ENCODE measurements at places on chromosomes 3 and 15.
A peak's percentile ranks its signal among the peaks of the same experiment; 100 is the strongest.

DNA sequence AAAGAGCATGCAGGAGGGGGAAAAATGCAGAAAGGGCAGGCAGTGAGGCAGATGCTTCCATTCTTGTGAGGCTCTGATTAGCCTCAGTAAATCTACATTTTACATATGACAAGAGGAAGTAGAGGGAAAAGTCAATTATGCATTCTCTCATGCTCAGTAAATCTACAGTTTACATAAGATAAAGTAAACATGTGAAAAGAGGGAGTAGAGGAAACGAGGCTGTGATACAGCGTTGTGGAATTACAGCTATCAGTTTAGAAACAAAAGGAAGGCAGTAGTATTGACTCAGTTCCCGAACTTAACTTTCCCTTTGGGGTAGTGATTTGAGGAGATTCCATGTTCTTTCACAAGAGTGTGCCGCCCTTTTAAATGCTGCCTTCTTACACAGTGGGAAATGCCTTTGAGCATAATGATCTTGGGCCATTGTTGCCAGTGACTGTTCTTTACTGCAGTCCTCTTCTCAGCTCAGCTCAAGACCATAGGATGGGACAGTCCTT, 39.3 kb downstream of the OSTN start:
- no peak for DNase-seq

- no peak for DNase-seq
Measured at GRCh38 chr3:184040010-184040409, 8.5 kb downstream of the HTR3D start.

DNA sequence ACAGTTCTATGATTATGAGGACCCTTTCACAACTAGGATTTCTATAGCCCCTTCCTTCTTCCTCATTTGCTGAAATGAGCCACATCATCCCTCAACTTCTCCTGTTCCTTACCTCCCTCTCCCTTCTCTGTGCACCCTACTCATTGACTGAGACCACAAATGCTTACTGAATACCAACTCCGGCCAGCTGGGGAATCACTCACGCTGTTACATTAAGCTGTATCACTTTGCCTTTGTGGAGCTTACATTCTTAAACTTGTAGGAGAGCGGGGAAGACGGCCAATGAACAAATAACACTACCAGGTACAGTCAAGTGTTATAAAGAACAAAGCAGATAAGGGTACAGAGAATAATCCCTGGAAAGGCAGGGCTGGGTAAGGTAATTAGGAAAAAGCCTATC, 5.7 kb downstream of the SUCLG2 start:
- DNase-seq: no peak

DNA sequence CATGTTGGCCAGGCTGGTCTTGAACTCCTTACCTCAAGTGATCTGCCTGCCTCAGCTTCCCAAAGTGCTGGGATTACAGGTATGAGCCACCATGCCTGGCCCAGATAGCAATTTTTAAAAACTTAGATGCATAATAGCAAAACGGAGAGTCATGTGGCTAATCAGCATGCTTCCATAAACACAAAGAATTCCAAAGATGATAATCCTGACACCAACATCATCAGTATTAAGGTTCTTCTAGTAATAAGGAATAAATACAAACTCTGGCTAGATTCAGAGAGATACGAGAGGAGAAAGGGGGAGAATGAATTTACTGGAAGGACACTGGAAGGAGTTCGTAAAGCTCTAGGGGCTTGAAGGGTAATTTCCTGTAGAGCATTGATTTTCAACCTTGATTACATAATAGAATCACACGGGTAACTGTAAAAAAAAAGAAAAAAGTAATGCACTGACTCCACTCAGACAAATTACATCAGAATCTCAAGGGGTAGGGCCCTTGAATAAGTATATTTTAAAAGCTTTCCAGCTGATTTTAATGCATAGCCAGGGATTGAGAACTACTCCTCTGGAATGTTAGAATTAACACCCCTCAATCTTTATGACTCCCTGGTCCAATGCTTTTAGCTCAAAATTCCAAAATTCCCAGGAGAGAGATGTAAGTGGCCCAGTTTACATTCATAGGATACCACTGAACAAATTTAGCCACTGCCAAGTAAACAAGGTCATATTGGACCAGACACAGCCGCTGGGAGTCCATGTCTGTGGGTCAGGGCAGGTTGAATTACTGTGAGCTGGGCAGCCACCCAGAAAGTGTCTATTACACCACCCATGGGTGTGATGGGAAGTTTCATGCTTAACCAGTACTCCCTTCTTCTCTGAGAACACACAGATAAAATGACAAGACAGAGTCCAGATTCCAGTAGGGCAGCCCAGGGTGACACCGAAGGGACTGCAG, 243.9 kb downstream of the TBL1XR1 start:
- DNase-seq: no peak

DNA sequence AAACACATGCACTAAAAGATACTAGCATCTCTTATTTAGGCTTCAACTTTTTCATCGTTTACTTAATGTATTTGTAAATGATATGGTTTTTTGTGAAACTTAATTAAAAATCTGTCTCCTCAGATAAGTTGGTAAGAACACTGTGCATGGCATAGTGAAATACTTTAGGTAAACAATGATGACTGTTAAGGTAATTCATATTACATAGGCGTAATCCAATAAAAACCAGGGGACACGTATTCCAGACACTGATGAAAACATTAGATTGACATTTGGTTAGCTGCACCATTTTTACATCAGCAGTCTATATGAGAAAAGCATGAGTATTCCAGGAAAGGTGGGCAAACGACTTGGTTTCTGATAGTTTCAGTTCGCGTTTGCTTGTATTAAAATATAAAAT, 170.0 kb downstream of the MBNL1 start:
- no peak for DNase-seq

- DNase-seq: no peak
Measured at GRCh38 chr15:49697121-49697520, 76.3 kb downstream of the DTWD1 start.

DNA sequence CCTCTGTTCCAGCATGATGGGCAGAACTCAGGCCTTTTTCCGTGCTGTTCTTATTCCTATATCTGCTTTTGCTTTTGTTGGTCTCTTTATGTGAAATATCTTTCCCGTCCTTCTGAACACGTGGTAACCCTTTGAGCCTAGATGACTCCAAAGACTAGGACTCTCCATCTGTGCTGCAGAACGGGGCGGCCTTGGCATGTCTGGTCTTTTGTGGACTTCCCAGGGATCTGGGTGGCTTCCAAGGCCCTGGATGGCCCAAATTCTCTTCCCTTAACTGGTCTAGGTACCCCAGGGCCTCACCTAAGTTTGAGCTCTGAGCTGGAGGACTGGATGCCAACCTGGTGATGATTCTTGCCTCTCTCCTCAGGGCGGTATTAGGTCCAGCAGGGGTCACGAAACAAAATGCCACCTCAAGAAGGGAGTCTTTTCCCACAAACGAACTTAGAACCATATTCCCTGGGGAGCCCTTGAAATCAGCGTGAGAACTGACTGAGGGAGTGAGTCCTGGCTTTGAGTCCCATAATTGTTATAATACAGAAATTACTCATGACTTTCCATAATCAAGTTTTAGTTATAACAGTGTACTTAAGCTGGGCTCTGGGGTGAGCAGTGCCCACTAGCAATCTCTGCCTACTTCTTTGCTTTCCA, 13.8 kb downstream of the TLNRD1 start:
- no peak for DNase-seq

- peak; percentile 22 for DNase-seq
Measured at GRCh38 chr3:66253790-66254620, 33.2 kb downstream of the SLC25A26 start.

DNA sequence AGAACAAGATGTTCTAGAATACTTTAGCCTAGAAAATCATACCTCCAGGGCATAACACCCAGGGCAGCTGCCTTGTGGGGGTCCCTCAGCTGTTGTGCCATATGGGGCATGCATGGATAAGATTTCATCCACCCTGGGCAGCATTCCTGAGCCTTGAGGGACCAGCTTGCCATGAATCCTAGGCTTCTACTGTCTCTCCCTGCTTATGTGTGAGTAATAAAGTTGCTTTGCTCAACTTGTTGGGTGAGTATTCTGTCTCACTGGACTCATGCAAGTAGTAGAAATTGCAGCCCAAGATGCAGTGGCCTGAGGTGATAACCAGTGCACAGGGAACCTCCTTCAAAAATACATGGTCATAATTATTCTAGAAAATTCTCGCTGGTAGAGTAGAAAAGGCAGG, 52.1 kb upstream of the EPHB1 start:
- no peak for DNase-seq

DNA sequence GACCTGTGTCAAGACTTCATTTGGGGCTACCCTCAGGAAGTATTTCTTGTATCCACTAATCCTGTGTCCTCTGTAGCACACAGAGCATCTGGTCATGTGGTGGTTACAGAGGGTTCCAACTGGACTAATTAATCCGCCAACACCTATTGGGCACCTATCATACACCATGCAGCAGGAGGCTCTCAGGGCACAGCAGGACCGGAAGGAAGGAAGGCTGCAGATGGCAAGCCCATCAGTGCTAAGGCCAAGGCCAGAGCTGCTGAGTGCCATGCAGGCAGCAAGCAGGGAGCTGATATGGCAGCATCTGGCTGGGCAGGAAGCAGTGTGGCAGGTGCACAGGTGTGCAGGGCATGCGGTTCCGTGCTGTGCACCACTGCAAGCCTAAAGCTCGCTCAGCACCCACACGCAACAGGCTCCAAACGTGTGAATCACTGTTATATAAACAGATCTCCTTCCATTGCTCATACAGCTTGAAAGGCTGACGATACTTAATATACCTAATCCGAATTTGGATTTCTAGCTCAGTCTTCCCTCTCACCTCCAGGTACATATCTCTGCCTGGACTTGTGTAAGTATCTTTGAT, 64.4 kb upstream of the SNRPA1 start:
- DNase-seq: no peak

- DNase-seq: no peak
Measured at GRCh38 chr15:41258750-41259471, 27.8 kb downstream of the CHP1 start.

- no peak for DNase-seq
Measured at GRCh38 chr3:188782613-188783124, 389.1 kb upstream of the TPRG1 start.

- DNase-seq: peak; percentile 59
Measured at GRCh38 chr3:46923559-46924350, 46.2 kb downstream of the PTH1R start.

GRCh38 chr15:98868564-98868963, 139.0 kb downstream of the PGPEP1L start:
- DNase-seq: no peak

DNA sequence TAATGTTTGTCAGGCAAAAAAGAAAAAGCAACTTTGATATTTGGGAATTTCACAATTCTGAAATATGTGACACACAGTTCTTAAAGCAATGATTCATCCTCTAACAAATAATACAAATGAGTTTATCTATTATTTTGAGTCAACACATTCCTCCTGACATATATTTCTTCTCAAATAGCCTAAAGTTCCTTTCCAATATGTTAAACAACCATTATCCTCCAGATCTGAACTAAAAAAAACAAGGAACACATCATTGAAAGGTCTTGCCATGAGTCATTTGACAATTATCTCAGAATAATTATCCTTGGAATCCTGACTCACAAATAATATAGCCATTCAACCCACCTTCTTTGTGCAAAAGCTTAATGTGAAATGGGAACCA, 208.7 kb upstream of the CDIN1 start:
- DNase-seq: no peak

DNA sequence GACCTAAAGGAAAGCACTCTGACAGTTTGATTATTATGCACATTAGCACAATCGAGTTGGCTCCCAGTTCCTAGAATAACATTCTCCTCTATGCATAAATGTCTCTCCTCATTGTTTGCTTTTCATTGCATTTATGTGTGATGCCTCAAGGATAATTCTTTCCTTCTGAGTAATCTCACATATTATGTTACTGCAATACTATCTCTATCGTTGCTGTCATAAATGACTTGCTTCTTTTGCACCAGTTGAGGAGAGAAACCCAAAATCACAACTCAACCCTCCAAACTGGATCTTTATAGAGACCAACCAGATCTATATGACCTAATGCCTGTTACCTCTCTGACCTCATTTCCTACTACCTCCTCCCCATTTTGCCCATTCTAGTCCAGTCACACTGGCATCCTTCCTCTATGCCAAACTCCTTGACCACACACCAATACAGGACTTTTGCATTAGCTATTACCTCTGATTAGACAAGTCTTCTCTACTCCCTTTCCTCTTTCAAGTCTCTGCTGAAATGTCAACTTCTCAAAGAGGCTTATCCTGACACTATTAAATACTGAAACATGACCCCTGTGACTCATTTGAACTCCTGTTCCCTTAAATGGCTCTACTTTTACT, 1026.0 kb downstream of the TUSC7 start:
- no peak for DNase-seq

DNA sequence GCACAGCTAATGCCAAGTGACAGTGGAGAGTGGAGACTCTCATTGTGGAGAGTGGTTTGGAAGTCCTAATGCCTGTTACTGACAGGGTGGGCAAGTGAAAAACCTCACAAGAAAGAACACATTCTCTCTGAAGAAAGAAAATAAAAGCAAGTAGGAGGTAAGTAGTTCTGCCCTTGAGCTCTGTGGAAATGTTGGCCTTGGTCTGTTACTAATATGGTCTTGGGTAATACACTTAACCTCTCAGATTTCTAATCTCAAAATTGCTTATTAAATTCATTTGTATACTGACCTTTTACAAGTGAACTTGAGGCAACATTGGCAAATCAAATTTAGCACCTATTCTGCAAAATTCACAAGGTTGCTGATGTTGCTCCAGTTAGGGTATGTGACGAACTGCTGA, 291.6 kb upstream of the CBLB start:
- DNase-seq: no peak

- DNase-seq: no peak
Measured at GRCh38 chr15:40988156-40988555, 34.9 kb downstream of the CHAC1 start.

GRCh38 chr3:178182337-178182779, 353.9 kb upstream of the KCNMB2 start:
- DNase-seq: no peak

GRCh38 chr3:187919544-187919943, 174.3 kb upstream of the BCL6 start:
- DNase-seq: peak; percentile 32

DNA sequence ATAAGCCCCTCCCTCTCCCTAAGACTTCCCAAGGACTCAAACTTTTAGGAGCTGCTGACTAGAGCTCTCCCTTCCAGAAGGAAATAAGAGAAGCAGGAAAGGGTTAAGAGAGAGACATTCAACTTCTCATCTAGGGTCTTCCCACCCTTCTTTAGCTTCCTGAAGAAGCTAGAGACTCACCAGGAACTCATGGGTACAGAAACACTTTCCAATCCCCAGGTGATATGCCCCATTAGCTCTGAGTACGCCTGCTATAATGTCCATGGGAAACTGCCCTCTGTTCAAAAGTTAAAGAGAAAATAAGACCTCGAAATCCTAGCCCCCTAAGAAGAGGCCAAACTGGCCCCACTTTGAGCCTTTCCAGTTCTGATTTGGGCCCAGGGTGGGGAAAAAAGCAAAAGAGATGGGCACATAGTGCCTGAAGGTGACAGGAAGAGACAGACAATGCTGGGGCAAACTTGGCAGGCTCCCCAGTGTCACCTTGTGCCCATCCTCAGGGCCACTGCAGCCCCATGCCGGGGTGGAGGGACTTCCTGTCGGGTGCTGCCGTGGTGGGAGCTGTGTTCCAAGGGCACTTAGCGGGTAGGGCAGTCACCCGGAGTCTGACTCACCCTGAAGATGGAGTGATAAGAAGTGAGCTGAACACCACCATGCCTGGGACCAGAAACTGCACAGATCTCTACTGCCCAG, 29.5 kb downstream of the CCDC12 start:
- peak; percentile 81 for DNase-seq
